Peyer's patch (tissue), 4 donors: ENCODE measurements at places on chromosomes 5 and 9.
A peak's percentile ranks its signal among the peaks of the same experiment; 100 is the strongest.

GRCh38 chr5:140571105-140571504 lies 6.5 kb downstream of the SLC35A4 start:
- DNase-seq, result no peak
- H3K27me3 ChIP-seq, result no peaks in the 10 kb centered on the region
- no peak overlapping the region for H3K4me3 ChIP-seq
- H3K27ac ChIP-seq, result peak overlapping the region; percentile 23

GRCh38 chr5:107634981-107635848 lies 35.5 kb downstream of the EFNA5 start:
- no peak for DNase-seq
- no peaks in the 10 kb centered on the region for H3K36me3 ChIP-seq
- H3K27ac ChIP-seq, result no peak overlapping the region

DNA sequence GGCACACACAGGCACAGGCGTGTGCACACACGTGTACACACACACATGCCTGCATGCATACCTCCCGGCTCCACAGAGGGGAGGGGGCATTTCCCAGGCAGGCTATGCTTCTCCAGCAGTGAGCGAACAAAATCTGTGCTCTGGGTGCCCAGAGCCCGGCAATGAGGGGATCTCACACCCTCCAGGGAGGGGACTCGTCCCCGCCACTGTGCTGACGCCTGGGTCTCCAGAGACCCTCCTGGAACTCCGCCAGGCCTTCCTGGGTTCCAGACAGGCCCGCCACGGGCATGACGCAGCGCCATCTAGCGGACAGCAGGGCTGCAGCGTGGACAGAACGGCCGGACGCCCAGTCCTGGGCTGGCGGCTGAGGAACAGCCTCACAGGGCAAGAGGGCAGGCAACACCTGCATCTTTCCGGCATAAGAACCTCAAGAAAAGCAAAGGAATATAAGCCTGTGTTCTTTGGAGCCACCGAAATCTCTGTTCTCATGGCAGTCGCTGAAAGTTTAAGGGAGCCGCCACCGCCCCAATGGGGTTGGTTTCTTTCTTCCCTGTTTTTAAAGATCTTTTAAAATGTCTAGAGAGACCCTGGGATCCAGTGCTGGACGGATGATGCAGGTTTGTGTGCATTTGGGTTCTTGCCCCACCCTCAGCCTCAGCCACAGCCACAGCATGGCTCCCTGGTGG lies 135.6 kb upstream of the PPP1R26 start:
- no peak overlapping the region for H3K4me3 ChIP-seq
- H3K27me3 ChIP-seq, result no peaks in the 10 kb centered on the region
- H3K36me3 ChIP-seq, result no peaks in the 10 kb centered on the region

DNA sequence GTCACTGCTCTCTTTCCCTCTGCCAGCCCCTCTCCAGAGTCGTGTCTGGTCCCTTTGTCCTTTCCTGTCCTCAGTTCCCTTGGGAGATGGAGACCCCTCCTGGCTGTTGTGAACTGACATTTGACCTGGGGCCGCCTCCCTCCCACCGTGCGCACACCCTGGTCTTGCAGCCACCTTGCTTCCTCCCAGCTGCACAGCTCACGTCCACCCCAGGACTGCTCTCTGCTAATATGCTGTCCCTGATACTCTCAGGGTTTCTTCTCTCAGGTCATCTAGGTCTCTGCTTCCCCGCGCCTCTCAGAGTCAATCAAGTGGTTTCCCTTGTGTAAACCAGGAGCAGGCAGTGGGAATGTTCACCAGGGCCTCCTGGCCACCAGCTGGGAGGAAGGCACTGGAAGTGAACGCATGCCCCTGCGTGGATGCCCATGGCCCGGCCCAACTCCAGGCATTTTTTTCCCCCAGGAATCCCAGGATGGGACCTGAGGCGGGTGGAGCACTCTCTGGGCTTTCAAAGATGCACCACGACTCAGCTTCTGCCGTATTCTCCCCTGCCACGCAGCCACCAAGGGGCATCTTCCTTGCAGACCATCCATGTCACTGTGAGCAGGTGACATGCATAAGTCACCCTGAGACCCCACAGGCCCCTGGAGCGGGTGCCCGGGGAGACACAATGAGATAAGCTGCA lies 142.4 kb downstream of the OLFM1 start:
- H3K36me3 ChIP-seq, result no peaks in the 10 kb centered on the region
- H3K27ac ChIP-seq, result no peak overlapping the region
- no peaks in the 10 kb centered on the region for H3K4me1 ChIP-seq
- H3K27me3 ChIP-seq, result no peaks in the 10 kb centered on the region
- no peak for DNase-seq

DNA sequence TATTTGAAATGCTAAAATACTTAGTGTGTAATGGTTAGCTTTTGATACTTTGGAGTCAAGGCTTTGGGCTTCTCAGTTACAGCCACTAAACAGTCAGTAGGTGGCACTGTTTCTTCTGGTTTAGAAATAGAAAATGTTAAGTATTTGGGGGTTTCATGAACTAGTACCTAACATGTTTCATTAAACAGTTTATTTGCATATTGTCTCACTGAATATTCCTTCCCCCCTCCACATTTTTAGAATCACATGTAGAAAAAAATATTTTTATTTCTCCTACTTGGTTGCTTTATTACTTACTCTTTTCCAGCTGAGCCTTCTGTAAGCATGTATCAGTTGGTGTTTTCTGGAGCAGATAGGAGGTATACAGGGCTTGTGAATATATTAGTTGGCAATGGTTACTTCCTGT lies 48.0 kb downstream of the IPO11 start:
- H3K4me3 ChIP-seq, result no peak overlapping the region
- no peaks in the 10 kb centered on the region for H3K4me1 ChIP-seq
- no peaks in the 10 kb centered on the region for H3K27me3 ChIP-seq
- DNase-seq, result no peak
- no peak overlapping the region for H3K27ac ChIP-seq
- no peaks in the 10 kb centered on the region for H3K36me3 ChIP-seq

DNA sequence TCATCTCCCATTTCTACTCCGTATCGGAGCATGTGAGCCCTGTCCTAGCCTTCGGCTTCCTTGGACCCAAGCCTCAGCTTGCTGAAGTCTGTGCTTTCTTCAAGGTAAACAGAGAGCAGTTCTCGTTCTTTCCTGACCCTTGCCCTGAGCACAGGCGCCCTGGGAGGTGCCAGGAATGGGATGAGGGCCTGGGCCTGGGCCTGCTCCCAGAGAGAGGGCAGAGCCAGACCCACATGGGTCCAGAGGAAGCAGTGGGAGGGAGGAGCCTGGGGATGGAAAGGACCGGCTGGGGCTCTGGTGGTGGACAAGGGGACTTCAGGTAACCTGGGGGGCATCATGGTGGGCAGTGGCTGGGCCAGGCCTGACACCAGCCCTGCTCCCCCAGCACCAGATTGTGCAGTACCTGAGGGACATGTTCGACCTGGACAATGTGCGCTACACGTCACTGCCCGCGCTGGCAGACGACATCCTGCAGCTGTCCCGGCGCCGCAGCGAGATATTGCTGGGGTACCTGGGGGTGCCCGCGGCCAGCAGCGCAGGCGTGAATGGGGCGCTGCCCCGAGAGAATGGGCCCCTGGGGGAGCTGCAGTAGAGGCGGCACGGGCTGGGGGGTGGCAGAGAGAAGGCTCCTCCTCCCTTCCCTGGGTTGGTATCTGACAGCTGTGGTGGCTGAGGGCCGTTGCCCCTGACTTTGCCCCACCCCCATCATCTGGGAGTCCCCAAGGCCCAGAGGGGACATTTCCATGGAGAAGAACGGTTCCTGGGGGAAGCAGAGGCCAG lies 10.9 kb upstream of the DOLPP1 start:
- peak; percentile 72 for DNase-seq
- H3K4me3 ChIP-seq, result no peak overlapping the region
- peaks cover 51% of the 10 kb centered on the region for H3K36me3 ChIP-seq
- no peaks in the 10 kb centered on the region for H3K27me3 ChIP-seq
- H3K4me1 ChIP-seq, result peaks cover 14% of the 10 kb centered on the region
- H3K27ac ChIP-seq, result peak overlapping the region; percentile 65

GRCh38 chr5:72555871-72556270 lies 48.7 kb upstream of the ZNF366 start:
- no peak overlapping the region for H3K4me3 ChIP-seq
- no peaks in the 10 kb centered on the region for H3K36me3 ChIP-seq
- H3K27me3 ChIP-seq, result no peaks in the 10 kb centered on the region
- peak overlapping the region; percentile 65 for H3K27ac ChIP-seq
- no peaks in the 10 kb centered on the region for H3K4me1 ChIP-seq

DNA sequence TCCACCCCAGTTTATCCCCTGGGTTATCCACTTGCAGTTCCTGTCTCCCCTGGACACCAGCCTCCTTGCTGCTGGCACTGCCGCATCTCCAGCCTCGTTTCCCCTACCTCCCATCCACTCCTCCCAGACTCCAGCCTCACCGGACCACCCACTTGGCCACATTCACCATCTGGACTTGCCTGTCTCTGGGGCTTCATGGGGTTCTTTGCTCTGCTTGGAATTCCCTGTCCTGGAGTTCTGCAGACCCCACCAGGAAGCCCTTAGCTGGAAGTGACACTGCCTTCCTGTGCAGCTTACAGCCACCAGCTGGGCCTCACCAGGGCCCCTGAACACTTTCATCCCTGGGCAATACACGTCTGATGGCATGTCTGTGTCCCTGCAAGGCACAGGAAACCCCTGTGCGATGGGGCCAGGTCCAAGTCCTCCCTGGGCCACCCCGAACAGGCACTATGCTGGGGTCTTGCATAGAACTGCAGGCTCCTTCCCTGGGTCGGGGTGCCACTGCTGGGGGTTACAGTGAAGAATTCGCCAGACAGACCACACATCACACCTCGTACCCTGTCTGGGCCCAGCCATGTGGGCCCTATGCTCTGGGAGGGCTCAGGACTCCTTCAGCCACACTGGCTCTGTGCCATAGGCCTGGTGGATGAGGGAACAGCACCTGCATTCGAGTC lies 3.0 kb downstream of the FLT4 start:
- no peak for DNase-seq
- no peaks in the 10 kb centered on the region for H3K4me1 ChIP-seq
- no peak overlapping the region for H3K27ac ChIP-seq
- no peaks in the 10 kb centered on the region for H3K36me3 ChIP-seq
- H3K27me3 ChIP-seq, result no peaks in the 10 kb centered on the region

DNA sequence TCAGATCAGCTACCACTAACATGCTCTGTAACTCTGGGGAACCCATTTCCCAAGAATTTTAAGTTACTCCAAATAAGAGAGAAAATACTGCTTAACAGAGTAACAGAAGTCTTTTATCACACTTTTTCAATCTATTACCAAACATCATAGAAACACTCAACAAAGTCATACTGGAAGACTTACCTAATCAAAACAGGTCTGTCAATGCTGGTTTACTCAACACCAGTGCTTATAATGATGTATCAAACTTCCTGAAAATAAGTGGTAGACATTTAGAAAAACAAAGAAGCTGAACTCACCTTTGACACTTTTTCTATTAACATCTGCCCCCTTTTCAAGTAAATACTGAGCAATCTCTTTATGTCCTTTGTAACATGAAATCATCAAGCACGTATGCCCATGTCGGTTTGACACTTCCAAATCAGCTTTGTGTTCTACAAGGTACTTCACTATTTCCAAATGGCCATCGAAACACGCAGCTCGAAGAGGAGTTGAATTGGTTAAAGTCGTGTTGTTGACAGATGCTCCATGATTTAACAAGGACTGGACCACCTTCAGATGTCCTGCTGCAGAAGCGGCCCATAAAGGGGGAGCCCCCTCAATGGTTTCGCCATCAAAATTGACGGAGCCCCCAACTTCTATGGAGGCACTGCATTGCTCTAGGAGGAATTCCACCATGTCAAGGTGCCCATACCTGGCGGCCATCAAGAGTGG lies 1.8 kb downstream of the FEM1C start:
- H3K4me1 ChIP-seq, result no peaks in the 10 kb centered on the region
- H3K27ac ChIP-seq, result peak overlapping the region; percentile 97
